ENCODE measurements at places on chromosomes 3 and 15.

- DNase-seq = no peak
These were observed 801.1 kb upstream of the LMCD1 start for GRCh38 chr3:7700539-7700938.

GRCh38 chr15:75884041-75884440, 19.6 kb upstream of the FBXO22 start:
- no peak for DNase-seq

GRCh38 chr3:110576960-110577359, 494.7 kb upstream of the NECTIN3 start:
- peak; percentile 40 for DNase-seq

DNA sequence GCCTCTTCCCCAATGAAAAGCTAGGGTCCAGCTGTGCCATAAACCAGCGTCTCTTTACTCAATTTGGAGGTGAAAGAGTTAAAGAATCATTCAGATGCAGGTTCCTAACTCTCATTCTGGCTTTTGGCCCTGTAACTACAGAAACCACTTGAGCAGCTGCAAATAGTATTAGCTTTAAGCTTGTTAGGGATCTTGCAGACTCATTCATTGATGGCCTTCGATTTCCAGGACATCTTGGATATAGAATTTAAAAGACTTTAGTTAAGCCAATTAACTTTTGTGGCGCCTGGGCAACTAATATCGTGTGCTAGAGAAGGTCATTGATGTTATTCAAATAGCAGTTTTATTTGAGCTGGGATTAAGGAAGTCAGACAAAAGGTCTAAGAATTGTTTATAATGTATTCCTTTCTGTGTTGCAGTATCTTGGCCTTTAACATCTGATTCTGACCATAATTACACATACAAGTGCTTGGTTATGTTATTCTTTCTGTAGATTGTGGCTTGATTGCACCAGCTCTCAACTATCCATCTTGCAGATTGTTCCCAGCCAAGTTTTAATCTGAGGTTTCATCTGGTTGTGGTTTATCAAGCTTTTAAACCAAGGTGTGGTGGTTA, 185.3 kb downstream of the CACNA2D3 start:
- DNase-seq = no peak

DNA sequence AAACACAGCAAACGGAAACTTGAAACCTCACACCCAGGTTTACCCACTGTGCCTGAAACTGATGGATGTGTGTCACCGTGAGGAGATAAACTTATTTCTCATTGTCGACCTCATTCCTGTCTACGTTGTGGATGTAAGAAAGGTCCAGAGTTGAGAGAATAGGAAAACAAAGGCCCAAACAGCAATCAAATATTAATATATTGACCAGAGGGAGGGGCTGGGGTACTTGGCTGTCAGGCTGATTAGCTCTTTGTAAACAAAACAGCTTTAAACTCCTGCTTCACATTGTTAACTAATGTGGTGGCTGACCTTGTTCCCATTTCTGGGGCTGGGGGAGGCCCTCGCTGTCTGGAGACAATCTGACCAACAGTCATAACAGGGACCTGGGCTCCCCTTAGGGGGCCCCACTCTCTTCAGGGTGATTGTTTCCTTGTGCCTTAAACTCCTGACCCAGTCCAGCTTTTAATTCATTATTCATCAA, 937.6 kb downstream of the MCTP2 start:
- DNase-seq = no peak

GRCh38 chr15:63083541-63083940, 38.1 kb upstream of the LACTB start:
- DNase-seq = no peak

GRCh38 chr15:42215913-42216829, 8.1 kb upstream of the VPS39 start:
- DNase-seq = peak; percentile 16

DNA sequence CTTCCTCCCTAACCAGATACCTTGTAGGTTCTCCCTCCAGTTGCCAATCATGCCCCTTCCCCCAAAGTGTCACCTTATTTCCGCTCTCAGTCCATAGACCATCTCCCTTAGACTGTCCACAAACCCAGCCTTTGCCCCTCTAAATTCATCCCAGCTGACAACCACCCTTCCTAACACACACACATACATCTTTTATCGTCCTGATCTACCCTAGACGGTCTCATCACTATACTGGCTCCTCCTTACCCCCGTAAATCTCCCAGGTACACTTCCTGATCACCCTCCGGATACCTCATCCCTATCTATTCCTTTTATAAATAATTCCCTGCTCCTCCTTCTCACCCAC, 828 bp downstream of the THOC7 start:
- peak; percentile 14 for DNase-seq

DNA sequence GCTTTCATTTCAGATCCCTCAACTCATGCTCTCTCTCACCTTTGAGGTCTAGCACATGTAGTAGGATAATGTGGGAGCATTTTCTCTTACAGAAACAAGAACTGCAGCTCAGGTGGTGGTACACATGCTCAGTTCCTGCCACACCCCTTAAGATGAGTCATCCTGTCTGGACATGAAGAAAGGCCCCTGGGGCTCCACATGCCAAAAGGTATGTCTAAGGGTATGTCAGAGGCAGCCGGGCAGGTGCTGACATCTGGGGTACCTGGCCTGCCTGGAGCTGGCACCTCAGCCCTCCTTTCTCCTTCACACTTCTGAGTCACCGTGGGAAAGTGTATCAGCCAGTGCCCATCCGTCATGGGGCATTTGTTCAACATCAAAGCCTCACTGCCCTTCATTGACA, 209.9 kb downstream of the OCA2 start:
- DNase-seq = no peak
